ENCODE measurements at places on chromosomes 6 and 20.

DNA sequence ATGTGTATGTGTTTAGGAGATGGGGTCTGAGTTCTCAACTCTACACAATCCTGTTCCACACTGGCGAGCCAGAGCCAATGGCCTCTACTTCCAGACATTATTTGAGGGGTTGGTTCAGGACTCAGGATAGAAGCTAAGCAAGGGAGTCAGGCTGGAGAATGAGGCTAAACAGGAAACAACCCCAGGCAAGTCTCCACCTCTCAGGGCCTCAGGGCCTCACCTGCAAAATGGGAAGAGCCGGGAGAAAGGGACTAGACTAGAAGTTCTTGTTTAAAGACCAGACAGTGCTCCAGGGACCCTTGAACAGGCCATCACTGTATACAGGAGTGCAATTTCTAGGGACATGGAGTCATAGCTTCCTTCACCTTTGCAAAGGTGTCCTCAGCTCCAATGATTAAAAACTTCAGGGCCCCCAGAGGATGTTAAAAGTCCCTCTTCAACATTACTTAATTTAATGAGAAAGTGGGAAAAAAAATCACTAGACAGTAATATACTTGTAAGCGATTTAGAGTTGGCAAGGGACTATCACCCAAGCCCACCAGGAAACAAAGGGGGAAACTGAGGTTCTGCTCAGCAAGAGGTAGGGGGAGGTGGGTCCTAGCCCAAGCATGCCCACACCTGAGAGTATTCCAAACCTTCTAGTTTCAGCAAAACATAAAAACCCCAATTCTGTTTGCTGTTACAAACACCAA is 41.7 kb downstream of the ZMYND8 start:
- no peak for DNase-seq

DNA sequence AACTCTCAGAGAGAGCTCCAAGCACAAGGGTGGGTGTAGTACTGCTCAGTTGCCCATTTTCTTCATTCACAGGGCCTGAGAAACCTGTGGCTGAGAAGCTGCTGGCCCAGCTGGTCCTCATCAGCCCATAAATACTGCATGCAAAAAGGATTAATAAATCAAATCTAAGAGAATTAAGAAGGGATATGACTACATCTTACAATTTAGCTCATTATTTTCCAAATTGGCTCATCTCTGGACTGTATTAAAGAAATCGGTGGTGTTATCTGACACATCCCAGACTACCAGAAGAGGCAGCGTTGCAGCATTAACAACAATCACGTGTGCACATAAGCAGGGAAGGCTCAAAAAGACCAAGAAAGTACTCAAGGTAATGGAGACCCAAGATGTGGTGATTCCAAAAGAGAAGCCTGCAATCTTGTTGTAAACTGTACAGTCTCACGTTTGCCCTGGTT is 90.7 kb downstream of the CD24 start:
- no peak for DNase-seq

- no peak for DNase-seq
Measured at GRCh38 chr20:61931476-61932198, 134.0 kb downstream of the TAF4 start.

GRCh38 chr6:101595276-101595675 is 201.8 kb downstream of the GRIK2 start:
- DNase-seq, result no peak

GRCh38 chr6:160315310-160315709 is 32.9 kb upstream of the SLC22A3 start:
- DNase-seq, result no peak

DNA sequence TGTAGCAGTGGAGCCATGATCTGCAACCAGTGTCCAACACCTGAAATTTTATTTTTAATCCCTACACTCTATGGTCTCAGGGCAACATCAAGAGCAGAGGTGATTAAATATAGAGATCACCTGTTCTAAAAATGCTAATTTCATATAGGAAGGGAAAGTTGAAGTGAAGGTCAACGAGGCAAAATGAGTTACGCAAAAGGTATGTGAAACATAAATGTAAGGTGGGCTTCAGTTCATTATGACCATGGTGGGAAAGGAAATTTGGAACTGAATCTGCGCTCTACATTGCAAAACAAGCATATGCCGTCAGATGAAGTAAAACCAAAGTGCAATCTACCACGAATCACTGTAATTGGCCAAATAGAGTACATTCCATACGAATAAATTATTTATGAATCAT is 35.2 kb upstream of the STMND1 start:
- DNase-seq, result no peak

GRCh38 chr6:14372734-14373489 is 255.3 kb downstream of the CD83 start:
- DNase-seq, result no peak

DNA sequence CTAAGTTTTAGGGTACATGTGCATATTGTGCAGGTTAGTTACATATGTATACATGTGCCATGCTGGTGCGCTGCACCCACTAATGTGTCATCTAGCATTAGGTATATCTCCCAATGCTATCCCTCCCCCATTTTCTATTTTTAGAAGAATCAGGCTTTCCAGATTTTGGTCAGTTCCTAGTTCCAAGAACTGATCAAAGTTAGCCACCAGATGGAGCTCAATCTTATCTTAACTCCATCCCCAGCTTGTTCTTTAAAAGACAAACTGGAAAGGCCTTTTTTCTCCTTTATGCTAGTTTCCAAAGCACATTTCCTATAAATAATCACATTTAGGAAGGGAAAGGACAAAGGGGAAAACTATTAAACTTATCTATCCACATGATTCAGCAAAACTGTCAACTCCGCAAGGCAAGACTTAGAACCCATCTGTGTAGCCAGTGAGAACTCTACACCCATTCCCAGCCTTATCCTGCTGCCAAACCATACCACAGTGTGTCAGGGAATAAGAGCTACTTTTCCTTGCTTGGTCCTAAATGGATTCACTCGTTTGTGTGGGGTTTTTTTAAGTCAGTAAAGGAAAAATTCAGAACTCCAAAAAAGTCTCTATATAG is 22.8 kb upstream of the KHDC1 start:
- DNase-seq, result no peak

DNA sequence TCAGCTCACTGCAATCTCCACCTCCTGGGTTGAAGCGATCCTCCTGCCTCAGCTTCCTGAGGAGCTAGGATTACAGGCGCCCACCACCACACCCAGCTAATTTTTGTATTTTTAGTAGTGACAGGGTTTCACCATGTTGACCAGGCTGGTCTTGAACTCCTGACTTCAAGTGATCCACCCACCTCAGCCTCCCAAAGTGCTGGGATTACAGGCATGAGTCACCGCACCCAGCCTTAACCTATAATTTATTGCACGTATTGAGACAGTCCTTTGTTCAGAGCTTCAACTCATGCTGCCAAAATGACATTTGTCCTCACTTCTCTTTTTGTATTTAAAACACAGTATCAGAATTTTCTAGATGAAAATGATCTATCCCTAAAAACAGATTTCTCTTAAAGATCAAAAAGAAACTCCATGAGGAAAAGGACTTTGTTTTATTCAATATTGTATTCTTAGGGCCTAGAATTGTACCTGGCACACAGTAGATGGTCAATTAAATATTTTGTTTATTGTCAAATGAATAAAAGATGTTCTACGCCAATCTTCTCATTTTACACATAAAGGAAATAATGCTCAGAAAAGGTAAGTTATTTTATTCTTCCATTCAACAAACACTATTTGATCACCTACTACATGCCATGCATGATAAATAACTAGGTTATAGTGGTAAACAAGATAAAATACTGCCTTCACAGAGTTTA is 10.8 kb downstream of the SERAC1 start:
- no peak for DNase-seq

DNA sequence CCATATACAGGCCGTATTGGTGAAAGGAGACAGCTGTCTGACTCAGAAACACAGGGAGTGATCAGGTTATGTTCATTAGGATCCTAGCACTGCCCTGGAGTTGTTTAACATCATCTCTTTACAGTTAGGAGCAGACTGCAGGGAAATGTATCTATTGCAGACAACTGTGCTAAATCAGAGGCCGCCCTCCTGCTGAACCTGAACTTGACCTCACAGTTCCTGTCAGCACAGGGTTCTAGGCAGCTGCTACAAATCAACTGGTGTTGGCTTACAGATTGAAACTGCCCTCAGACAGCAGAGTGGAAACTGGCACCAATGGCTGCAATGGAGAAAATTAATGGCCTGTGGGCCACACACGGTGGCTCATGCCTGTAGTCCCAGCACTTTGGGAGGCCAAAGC is 3.7 kb upstream of the RPP40 start:
- DNase-seq, result no peak

DNA sequence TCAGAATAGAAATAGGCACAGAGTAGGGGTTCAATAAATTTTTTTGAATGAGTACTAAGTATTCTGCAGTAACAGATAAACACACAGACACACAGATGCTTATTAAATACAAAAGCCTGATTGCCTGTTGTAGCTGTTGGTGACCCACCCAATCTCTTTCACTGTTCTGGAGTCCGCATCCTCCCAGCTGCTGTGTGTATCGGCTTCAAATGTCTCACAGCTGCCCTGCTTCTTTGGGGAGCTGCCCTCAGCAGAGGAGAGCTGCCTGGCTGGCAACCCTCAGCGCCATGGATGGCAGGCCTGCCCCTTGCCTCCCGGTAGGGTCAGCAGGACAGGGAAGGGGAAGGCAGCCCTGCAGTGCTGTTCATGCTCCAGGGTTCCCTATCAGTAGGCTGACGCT is 85.9 kb upstream of the PRND start:
- DNase-seq, result no peak

DNA sequence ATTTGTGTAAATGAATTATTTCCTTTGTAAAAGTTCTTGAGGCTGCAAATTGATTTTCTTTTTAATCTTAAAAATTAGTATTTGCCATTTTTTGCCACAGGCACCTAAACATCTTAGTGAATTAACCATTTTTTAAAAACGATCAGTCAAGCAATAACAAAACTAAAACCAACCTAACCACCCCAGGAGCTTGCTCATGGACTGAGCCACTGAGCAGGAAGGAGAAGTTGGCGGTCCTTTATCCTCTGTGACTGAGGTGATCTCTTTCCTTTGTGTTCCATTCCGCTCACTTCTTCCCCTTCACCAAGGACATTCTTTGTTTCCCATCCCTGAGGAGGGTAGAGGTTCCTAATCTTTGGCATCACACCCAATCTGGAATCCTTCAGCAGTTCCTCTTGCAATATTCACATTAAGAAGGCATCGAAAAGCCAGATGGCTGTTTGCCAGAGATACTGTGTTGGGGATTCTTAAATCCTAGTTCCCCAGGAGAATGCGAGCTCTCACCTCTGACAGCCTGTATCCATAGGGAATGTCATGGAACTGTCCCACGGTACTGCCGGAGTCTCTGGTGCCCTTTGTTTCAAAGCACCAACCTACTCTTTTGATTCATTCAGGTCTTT is 30.5 kb downstream of the RPRD1B start:
- no peak for DNase-seq

GRCh38 chr20:55253781-55254180 is 751.5 kb downstream of the CBLN4 start:
- DNase-seq, result no peak

GRCh38 chr6:81744131-81744530 is 8.3 kb downstream of the TENT5A start:
- DNase-seq, result no peak

DNA sequence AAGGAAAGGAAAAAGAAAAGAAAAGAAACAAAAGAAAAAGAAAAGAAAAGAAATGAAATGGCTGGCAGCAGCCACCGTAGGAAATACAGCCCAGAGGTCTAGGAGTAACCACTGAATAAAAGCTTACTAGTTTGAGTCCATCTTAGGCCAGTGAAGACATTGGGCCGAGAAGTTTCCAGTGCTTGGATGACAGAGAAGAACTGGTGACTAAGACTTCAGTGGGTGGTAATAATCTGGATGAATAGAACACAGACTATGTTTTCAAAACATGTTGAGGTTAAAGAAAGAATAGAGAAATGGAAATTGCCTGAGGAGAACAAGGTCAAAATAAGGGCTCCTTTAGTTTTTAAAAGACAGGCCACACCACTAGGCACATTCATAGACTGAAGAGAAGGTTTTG is 198.8 kb downstream of the ATXN1 start:
- no peak for DNase-seq

DNA sequence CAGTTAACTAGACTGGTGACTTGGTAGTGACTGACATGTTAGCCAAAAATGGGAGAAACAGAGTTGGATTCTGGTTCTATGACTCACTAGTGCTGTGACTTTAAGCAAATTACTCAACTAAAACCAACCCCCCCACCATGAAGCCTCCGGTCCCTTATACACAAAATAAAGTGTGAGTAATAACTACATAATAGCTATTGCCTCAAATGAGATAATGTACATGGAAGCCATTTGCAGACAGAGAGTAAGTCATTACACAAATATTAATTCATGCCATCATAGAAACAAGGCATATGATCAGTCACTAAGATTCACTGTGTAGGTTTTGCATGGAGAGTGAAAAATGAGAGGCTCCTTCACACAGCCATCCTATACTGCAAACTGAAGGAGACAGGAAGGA is 111.9 kb downstream of the HIVEP2 start:
- peak; percentile 75 for DNase-seq

- DNase-seq, result peak; percentile 48
Measured at GRCh38 chr6:28988536-28989311, 16.4 kb downstream of the ZNF311 start.

GRCh38 chr20:62979310-62979709 is 26.8 kb downstream of the SLC17A9 start:
- no peak for DNase-seq

GRCh38 chr6:127015858-127016257 is 102.6 kb upstream of the RSPO3 start:
- DNase-seq, result no peak

DNA sequence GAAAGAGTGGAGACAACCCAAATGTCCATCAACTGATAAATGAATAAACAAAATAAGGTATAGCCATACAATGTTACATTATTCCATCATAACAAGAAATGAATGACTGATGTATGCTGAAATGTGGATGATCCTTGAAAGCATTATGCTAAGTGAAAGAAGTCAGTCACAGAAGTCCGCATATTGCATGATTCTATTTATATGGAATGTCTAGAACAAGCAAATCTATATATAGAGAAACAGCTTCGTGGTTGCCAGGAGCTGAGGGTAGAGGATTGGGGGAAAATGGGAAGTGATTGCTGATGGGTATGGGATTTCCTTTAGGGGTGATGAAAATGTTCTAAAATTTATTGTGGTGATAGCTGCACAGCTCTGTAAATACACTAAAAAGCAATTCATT is 196.8 kb downstream of the ATXN1 start:
- no peak for DNase-seq
